ENCODE measurements at places on chromosomes 1 and 21.
A peak's percentile ranks its signal among the peaks of the same experiment; 100 is the strongest.

- no peaks in the 10 kb centered on the region for H3K4me1 ChIP-seq
- no peak overlapping the region for H3K4me3 ChIP-seq
- no peak for DNase-seq
- no peak overlapping the region for H3K27ac ChIP-seq
- no peaks in the 10 kb centered on the region for H3K27me3 ChIP-seq
Measured at GRCh38 chr1:56025942-56026341, 553.4 kb downstream of the PLPP3 start.

GRCh38 chr1:1892763-1893120, 1.9 kb upstream of the GNB1 start:
- H3K36me3 ChIP-seq = peaks cover 10% of the 10 kb centered on the region
- H3K4me1 ChIP-seq = peaks cover 28% of the 10 kb centered on the region
- no peaks in the 10 kb centered on the region for H3K27me3 ChIP-seq
- no peak overlapping the region for H3K27ac ChIP-seq
- no peak for DNase-seq

- H3K4me1 ChIP-seq = peaks cover 15% of the 10 kb centered on the region
- peaks cover 3% of the 10 kb centered on the region for H3K36me3 ChIP-seq
- DNase-seq = no peak
- no peak overlapping the region for H3K27ac ChIP-seq
Measured at GRCh38 chr1:204564835-204565234, 48.6 kb downstream of the MDM4 start.

DNA sequence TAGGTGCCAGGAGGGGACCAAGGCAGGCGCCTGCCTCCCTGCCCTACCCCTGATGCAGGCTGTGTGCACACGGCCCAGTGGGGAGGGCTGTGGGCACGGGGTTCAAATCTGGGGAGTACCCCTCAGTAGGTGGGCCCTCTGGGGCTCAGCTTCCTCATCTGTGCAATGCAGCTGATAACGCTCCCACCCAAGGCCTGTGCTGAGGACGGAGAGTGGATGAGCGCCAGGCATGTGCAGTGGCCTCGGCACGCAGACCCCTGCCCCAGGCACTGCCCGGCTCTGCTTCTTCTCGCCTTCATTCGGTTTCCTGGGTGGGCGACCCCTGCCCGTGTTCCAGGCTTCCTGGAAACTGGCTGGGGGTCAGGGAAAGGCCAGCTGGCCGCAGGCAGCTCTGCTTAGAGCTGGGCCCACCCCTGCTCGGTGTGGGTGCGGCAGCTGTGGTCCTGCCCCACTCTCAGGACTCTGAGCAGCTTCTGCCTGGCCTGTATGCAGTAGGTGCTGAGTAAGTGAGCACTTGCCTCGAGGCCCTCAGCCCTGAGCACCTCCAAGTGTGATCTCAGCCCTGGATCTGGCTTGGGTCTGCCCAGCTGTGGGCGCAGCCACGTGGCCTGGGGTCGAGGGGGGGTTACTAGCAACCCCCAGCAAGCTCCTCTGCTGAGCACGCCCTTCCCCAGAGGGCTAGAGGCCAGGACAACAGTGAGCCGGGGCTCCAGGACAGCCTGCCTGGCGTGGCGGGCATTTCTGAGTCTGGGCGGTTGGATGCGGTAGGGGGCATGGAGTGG, 11.9 kb upstream of the TNFRSF14 start:
- H3K4me3 ChIP-seq = no peak overlapping the region
- DNase-seq = peak; percentile 57
- peak overlapping the region; percentile 99 for H3K27ac ChIP-seq
- peaks cover 67% of the 10 kb centered on the region for H3K4me1 ChIP-seq
- peaks cover 4% of the 10 kb centered on the region for H3K27me3 ChIP-seq

- no peak overlapping the region for H3K4me3 ChIP-seq
- H3K27me3 ChIP-seq = no peaks in the 10 kb centered on the region
- no peaks in the 10 kb centered on the region for H3K4me1 ChIP-seq
- DNase-seq = no peak
- H3K27ac ChIP-seq = no peak overlapping the region
Measured at GRCh38 chr1:99441299-99442095, 177.2 kb downstream of the PLPPR4 start.

GRCh38 chr1:87466621-87467020, 137.9 kb downstream of the LMO4 start:
- no peak for DNase-seq
- no peaks in the 10 kb centered on the region for H3K27me3 ChIP-seq
- H3K36me3 ChIP-seq = no peaks in the 10 kb centered on the region
- H3K4me3 ChIP-seq = no peak overlapping the region

DNA sequence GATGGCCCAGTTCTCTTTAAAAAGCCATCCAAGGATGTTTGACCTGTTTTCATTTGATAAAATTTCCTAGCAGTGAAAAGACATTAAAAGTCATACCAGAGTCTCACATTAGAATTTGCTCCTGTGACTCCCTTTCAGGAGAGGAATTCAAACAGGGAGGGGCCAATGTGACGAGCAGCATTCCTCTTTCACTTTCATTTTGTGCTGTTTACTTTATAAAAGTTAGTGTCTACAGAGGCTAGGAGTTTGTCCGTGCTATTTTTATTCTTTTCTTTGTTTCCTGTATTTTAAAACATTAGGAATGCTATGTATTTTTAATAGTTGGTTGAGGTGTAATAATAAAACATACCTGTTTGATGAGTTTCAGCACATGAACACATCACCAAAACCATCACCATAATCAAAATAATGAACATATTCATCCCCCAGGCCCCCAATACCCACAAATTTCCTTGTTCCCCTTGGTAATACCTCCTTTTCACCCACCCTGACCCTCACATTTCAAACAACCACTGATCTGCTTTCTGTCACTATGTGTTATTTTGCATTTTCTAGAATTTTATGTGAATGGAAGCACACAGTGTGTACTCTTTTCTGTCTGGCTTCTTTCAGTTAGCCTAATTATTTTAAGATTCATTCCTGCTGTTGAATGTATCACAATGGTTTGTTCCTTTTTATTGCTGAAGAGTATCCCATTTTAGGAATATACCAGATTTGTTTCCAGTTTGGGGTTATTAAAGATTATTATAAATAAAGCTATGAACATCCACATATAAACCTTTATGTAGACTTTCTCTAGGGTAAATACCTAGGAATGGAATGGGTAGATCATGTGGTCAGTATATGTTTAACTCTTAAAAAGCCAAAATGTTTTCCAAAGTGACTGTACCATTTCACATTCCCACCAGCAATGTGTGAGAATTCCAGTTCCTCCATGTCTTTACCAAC, 129.5 kb downstream of the TENT5C start:
- no peak for DNase-seq
- no peaks in the 10 kb centered on the region for H3K27me3 ChIP-seq
- no peak overlapping the region for H3K4me3 ChIP-seq

DNA sequence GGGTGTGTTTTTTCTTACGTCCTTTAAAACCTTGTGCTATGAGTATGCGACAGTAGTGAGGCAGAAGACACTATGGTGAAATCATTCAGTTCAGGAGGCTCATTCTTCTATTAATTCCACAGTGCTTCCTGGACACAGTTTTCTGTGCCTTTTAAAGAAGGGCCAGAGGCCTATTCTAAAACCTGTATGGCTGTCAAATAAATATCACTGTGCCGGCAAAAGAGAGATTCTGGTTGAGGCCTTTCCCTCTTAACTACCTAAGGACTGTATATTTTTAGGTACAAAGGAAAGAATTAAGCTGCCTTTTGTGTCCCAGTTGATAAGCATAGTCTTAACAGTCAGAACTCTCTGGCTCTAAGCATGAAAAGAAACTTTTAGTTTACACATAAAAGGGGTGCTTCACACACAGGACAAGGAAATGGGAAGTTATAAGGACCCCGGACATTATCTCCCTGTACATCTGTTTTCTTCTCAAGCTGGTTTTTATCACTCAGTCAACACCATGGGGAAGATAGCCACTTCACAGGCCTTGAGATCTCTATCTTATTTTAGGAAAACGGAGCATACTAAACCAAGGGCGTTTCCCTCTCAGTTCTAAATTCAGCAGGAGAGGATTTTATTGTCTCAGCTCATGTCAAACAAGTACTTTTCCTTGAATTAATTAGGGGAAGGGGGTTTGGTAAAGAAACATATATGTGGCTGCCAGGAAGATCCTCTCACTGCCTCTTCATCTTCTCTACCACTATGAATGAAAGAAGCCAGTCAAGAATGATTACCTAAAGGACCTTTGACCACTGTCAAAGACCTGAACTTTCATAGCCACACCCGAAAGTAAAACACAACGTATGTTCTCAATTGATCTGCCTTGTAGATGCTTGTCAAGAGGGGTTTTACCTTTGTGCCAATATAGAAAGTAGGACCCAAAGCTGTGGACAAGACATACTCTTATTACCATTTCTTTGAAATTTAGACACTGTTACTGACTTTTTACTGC, 71.4 kb upstream of the HSPA13 start:
- H3K36me3 ChIP-seq = no peaks in the 10 kb centered on the region
- H3K27ac ChIP-seq = no peak overlapping the region
- H3K4me3 ChIP-seq = no peak overlapping the region
- no peaks in the 10 kb centered on the region for H3K4me1 ChIP-seq

DNA sequence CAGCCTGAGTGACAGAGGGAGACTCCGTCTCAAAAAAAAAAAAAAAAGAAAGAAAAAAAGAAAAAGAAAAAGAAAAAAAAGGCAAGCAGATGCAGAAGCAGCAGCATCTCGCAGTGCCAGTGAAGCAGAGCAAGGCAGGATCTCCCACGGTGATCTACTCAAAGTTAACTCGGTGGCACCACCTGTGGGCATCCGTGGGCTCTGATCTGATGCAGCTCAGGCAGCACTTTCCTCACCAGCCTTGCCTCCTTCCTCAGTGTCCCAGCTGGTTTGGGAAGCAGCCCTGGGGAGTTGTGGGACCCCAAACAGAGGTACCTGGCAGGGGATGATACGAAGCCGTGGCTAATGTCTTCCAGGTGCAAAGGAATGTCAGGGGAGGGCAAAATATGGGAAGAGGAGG, 104.3 kb upstream of the KRTAP19-8 start:
- no peaks in the 10 kb centered on the region for H3K27me3 ChIP-seq
- H3K4me3 ChIP-seq = peak overlapping the region; percentile 5
- no peak overlapping the region for H3K27ac ChIP-seq
- no peak for DNase-seq
- peaks cover 42% of the 10 kb centered on the region for H3K36me3 ChIP-seq

GRCh38 chr1:61123326-61123725, 41.0 kb downstream of the NFIA start:
- DNase-seq = no peak
- H3K36me3 ChIP-seq = no peaks in the 10 kb centered on the region
- no peak overlapping the region for H3K27ac ChIP-seq
- no peak overlapping the region for H3K4me3 ChIP-seq
- no peaks in the 10 kb centered on the region for H3K4me1 ChIP-seq

- no peak overlapping the region for H3K4me3 ChIP-seq
- H3K36me3 ChIP-seq = peaks cover 17% of the 10 kb centered on the region
- H3K4me1 ChIP-seq = no peaks in the 10 kb centered on the region
- H3K27me3 ChIP-seq = no peaks in the 10 kb centered on the region
- H3K27ac ChIP-seq = no peak overlapping the region
Measured at GRCh38 chr1:37865348-37866120, 6.1 kb upstream of the MTF1 start.

- peaks cover 2% of the 10 kb centered on the region for H3K27me3 ChIP-seq
- H3K4me3 ChIP-seq = no peak overlapping the region
- no peak overlapping the region for H3K27ac ChIP-seq
- H3K36me3 ChIP-seq = no peaks in the 10 kb centered on the region
- peaks cover 3% of the 10 kb centered on the region for H3K4me1 ChIP-seq
- DNase-seq = no peak
Measured at GRCh38 chr1:220828179-220828490, 41.4 kb downstream of the MTARC1 start.

GRCh38 chr1:109304226-109304920, 2.4 kb downstream of the MYBPHL start:
- no peaks in the 10 kb centered on the region for H3K36me3 ChIP-seq
- H3K4me3 ChIP-seq = no peak overlapping the region
- no peak for DNase-seq
- H3K4me1 ChIP-seq = peaks cover 24% of the 10 kb centered on the region
- no peak overlapping the region for H3K27ac ChIP-seq

GRCh38 chr21:45544449-45545235, 2.4 kb upstream of the SLC19A1 start:
- peaks cover 11% of the 10 kb centered on the region for H3K27me3 ChIP-seq
- peaks cover 2% of the 10 kb centered on the region for H3K36me3 ChIP-seq
- DNase-seq = no peak
- H3K27ac ChIP-seq = no peak overlapping the region
- peaks cover 12% of the 10 kb centered on the region for H3K4me1 ChIP-seq

DNA sequence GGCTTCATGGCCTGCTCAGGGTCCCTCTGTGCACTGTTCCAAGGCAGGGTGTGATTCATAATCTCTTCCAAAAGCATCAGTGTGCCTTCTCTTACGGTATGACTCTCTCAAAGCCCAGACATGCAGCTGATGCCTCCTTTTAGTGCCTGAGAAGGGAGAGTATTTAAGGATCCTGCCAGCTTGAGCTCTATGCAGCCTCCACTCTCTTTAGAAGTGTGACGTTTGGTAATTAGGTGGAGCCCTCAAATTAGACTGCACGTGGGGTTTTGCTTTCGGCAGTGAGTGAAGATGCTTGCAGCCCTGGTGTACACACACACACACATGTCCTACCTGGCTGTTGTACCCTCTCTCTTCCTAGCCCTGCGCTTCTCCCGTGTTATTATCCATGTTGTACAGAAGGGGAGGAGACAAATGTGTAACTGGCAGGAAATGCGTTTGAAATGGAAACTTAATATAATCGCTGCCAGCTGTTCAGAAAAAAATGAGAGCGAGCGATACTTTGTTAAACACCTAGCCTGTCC, 2.6 kb upstream of the C1orf174 start:
- peaks cover 4% of the 10 kb centered on the region for H3K4me1 ChIP-seq
- no peaks in the 10 kb centered on the region for H3K36me3 ChIP-seq
- no peak overlapping the region for H3K27ac ChIP-seq
- no peaks in the 10 kb centered on the region for H3K27me3 ChIP-seq
- DNase-seq = no peak

DNA sequence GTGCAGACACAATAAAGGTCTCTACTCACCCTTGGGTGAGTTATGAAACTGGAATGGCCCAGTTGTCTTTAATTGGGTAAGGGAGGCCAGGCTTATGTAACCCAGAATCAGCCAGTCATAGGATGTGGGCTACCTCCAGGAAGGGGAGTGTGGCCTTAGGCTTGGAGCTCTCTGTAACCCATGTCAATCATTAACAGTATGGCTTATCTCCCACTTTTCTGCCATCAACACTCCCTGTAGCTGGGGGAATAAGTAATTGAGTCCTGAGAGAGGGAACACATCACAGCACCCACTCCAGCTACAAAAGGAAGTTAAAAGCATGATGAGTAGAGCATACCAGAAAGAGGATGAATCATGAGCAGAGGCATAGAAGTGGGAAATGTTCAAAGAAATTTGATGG, 327.0 kb upstream of the DUSP10 start:
- no peak overlapping the region for H3K27ac ChIP-seq
- no peaks in the 10 kb centered on the region for H3K36me3 ChIP-seq
- no peak overlapping the region for H3K4me3 ChIP-seq

- no peaks in the 10 kb centered on the region for H3K36me3 ChIP-seq
- no peak for DNase-seq
- H3K4me1 ChIP-seq = peaks cover 10% of the 10 kb centered on the region
- H3K4me3 ChIP-seq = no peak overlapping the region
- H3K27me3 ChIP-seq = peaks cover 2% of the 10 kb centered on the region
Measured at GRCh38 chr1:3278416-3279181, 175.9 kb upstream of the ARHGEF16 start.

Data from neuronal stem cell (in vitro differentiated cells).